ENCODE measurements at places on chromosomes 6 and 20. TPM values are rescaled to one million over a fixed set of nuclear protein-coding genes. Genes with fewer than 3 reads are reported as not detected.

Gene ZNF334
- total RNA-seq = not detected

GRCh38 chr6:116254297-116255056, 602 bp upstream of the TSPYL4 start:
- DNase-seq = no peak

GRCh38 chr6:116229287-116229913, 24.5 kb downstream of the TSPYL4 start:
- no peak for DNase-seq

- no peak for DNase-seq
Observed at GRCh38 chr6:164214066-164214465, 799.5 kb downstream of the QKI start.

Measured in Calu3 (cell line).